Glomerular endothelial cell (primary cell): ENCODE measurements at places on chromosomes 11 and 22. TPM values are rescaled to one million over a fixed set of nuclear protein-coding genes. Genes with fewer than 3 reads are reported as not detected.

SPDYC gene
- total RNA-seq = not detected in 2 replicates

TMPRSS5 gene
- total RNA-seq = 0.19 and 1.1 TPM in 2 replicates

NLRX1 gene
- 21.6 and 23.3 TPM in 2 replicates for total RNA-seq

CHRDL2 gene
- not detected in 2 replicates for total RNA-seq

TRIM49B gene
- not detected in 2 replicates for total RNA-seq

P2RY6 gene
- 1.1 TPM in 1 of 2 replicates, not detected in the other for total RNA-seq

KRTAP5-11 gene
- not detected in 2 replicates for total RNA-seq

ARHGAP42 gene
- total RNA-seq = 11.9 and 12.7 TPM in 2 replicates

PDE3B gene
- total RNA-seq = 1.7 and 3.6 TPM in 2 replicates

TCN2 gene
- 40.1 and 47.5 TPM in 2 replicates for total RNA-seq
